ENCODE measurements at places on chromosomes 1 and 21. TPM values are rescaled to one million over a fixed set of nuclear protein-coding genes. Genes with fewer than 3 reads are reported as not detected.

The TATDN3 gene
- 31.4 TPM for polyA plus RNA-seq

The RHCE gene
- polyA plus RNA-seq, result not detected

The TNFRSF4 gene
- polyA plus RNA-seq, result 0.08 TPM

The ALX3 gene
- not detected for polyA plus RNA-seq

The FCGR2B gene
- polyA plus RNA-seq, result 41.5 TPM

The KPRP gene
- polyA plus RNA-seq, result not detected

The KCNH1 gene
- not detected for polyA plus RNA-seq

The ZBTB8A gene
- not detected for polyA plus RNA-seq

The TNNI3K gene
- not detected for polyA plus RNA-seq

DNA sequence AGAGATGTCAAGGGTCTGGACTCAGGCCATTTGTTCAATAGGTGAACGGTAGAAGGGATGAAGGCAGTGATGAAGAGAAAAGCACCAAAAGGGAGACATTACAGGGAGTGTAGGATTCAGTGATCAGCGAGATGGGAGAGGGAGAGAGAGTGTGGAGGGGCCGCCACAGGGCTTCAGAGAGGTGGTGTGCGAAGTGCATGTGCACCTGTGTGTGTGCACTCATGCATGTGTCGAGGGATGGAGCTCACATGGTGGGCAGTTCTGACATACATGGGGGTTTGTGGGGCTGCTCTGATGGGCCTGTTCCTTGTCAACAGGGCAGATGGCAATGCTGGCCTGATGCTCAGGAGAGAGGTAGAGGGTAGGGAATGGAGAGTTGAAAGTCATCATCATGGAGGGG lies 11.4 kb upstream of the KCNA2 start:
- no peak for DNase-seq

- no peak for DNase-seq
These were observed 17.0 kb downstream of the PADI2 start for GRCh38 chr1:17102232-17102631.

- DNase-seq, result no peak
These were observed 138.1 kb upstream of the KIF26B start for GRCh38 chr1:245016700-245017099.

- peak; percentile 92 for DNase-seq
These were observed 26.2 kb upstream of the LYST start for GRCh38 chr1:235892734-235893413.

DNA sequence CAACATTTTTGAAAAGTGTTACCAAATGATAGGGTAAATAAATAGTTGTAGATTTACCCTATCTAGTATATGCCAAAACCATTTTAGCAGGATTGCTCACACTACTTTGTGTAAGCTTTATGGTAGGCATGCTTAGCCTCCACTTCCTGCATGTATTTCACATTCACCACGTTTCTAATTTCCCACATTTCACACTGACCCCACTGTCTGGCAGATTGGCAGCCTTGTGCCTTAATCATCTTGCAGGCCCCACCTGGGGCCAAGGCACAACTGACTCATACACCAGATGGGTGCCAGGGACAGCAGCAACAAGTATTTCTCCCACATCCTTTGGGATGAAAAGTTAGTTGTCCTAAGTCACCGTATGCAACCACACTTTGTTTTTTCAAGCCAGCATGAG lies 21.2 kb upstream of the CENPF start:
- no peak for DNase-seq

DNA sequence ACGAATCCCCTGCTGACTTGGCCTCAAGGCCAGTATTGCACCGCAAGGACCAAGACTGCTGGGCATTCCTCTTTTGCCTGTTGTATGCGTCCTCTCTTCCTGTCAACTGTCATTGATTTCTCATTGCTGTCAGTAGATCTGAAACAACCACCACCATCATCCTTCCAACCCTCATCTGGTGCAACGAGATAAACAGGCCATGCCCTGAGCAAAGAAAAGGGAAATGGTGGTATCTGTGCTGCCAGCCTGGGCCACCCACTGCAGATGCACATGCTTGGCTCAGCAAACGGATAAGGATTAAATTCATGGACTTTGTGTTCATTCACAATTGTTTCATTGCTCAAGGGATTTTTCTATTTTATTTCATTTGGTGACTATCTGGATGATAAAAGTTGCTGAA lies 13.6 kb downstream of the OXCT2 start:
- no peak for DNase-seq

GRCh38 chr1:67683766-67684525 lies 1.1 kb upstream of the GADD45A start:
- DNase-seq, result no peak

GRCh38 chr1:89285745-89286380 lies 13.2 kb upstream of the GBP5 start:
- no peak for DNase-seq

DNA sequence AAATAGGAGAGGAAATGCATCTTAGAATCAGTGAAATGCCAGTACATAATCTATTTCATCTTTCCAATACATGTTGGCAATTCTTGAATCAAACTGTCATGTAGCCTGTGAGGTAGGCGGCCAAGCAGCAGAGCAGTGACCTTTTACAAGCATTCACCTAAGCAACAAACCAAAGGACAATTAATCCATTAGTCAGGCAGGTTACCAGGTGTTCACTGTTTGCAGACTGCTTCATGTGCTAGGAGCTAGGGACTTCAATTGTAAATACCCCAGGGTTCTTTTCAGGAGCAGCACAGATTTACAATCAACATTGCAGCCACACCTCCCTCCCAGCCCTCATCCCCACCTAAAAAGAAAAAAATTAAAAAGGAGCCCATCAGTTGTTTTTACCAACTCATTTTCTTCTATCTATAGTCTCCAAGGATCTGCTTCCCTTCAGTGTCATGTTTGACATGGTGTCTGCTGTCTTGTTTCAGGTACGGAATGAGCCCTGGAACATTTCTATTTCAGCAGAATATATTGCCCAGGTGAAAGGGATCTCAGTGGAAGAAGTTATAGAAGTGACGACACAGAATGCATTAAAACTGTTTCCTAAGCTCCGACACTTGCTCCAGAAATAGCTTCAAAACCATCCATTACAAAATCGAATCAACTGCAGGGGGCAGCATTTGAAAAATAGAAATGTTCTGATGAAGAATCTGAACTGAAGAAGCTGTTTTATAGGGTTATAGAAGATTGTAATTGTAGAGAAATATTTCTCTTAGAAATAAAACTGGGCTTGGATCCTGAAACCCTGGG lies 23.0 kb downstream of the TATDN3 start:
- no peak for DNase-seq

DNA sequence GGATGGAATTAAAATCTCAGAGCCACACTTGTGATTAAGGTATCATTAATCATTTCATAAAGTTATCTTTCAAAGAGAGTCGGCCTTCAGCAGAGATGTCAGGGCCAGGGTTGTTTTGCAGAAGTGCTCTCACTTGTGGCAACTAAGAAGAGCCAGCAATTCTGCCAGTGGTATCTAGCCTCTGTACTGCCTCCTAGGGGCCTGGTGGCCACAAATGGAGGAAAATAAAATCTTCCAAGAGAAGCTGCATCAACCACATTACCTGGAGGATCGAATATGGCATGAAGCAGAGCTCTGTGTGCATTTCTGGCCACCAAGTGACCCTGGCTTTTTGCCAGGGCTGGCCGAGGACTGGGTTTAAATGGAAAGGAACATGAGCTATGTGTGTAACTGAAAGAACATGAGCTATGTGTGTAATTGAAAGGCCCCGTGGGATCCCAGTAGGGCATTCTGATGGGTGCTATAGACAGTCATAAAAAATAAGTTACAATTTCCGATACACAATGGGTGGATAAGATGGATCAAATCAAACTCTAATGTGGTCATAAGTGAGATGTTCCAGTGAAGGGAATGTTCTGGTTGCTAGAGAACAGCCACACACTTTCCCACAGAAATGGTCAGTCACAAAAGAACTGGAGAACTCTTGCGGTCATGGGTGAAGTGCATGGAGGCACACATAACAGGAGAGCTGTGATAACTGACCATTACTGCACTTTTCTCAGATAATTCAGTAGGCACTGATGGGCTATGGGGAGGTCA lies 335.8 kb downstream of the CAMTA1 start:
- no peak for DNase-seq

- DNase-seq, result no peak
These were observed 86.0 kb downstream of the PBX1 start for GRCh38 chr1:164644774-164645644.

GRCh38 chr21:32975811-32976431 lies 49.8 kb upstream of the OLIG2 start:
- DNase-seq, result no peak

DNA sequence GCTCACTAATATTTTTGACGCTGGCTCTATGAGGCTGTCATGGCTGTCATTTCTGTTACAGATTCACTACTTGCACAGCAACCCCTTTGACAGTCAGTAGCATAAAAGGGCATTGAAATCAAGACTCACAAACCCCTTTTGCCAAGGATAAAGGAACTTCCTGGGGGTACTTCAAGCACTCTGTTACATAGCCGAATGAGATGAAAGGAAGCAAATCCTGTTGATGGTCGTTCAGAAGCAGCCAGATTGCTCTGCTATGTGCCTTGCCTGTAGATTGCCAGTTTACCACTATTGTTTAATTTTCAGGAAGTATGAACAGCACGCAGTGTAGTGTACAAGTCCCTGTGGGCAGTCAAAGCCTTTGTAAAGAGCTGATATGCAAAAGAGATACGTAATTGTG lies 296.2 kb downstream of the LRRIQ3 start:
- DNase-seq, result no peak

DNA sequence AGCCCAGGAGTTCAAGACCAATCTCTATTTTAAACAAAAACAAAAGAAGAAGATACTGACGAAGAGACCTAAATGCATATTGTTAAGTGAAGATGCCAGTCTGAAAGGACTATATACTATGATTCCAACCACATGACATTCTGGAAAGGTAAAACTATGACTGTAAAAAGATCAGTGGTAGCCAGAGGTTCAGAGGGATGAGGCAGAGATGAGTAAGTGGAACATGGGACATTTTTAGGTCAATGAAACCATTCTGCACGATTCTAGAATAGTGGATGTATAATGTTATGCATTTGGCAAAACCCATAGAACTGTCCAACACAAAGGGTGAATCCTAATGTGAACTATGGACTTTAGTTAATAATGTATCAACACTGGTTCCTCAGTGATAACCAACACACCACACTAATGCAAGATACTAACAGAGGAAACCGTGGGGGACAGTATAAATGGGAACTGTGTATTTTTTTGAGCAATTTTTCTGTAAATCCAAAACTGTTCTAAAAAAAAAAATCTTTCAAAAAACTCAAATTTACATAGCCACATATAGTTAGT lies 8.2 kb downstream of the RC3H1 start:
- no peak for DNase-seq

GRCh38 chr1:911875-912739 lies 11.6 kb upstream of the SAMD11 start:
- no peak for DNase-seq

DNA sequence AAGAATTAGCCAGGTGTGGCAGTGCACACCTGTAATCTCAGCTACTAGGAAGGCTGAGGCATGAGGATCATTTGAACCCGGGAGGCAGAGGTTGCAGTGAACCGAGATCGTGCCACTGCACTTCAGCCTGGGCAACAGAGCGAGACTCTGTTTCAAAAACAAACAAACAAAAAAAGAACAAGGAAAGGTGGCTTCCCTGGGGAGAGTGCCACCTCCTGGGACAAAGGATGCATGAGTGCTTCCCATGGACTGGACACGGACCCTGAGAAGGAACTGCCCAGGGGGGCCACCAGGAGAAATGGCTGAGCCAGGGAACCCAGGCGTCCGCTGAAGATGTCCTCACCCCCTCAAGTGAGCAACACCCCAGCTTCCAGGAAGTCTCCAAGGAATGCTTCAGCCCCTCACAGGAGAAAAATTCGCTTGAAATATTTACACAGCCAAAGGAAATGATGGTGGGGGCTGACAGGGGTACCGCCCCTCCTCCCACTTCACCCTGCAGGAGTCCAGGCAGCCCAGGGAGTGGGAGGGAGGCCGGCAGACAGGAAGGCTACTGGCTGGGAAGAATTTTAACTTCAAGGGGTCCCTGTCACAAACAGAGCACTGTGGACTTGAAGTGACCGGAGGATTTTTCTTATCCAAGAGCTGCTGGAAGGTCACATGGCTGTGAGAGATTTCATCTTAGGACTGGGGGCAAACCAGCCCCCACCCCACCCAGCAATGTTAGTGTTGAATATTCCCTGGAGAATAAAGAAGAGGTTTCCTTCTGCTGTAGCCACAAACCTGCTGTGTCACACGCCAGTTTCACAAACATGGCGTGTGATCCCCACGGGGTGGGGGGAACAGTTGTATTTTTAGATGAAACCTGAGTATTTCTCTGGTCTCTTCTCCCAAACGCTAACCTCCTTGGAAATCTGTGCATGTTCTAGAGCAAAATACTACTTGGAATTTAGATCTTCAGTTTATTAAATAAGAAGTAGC lies 90.8 kb upstream of the SLC25A33 start:
- no peak for DNase-seq

- DNase-seq, result no peak
These were observed 13.8 kb downstream of the OLIG2 start for GRCh38 chr21:33039536-33039935.

DNA sequence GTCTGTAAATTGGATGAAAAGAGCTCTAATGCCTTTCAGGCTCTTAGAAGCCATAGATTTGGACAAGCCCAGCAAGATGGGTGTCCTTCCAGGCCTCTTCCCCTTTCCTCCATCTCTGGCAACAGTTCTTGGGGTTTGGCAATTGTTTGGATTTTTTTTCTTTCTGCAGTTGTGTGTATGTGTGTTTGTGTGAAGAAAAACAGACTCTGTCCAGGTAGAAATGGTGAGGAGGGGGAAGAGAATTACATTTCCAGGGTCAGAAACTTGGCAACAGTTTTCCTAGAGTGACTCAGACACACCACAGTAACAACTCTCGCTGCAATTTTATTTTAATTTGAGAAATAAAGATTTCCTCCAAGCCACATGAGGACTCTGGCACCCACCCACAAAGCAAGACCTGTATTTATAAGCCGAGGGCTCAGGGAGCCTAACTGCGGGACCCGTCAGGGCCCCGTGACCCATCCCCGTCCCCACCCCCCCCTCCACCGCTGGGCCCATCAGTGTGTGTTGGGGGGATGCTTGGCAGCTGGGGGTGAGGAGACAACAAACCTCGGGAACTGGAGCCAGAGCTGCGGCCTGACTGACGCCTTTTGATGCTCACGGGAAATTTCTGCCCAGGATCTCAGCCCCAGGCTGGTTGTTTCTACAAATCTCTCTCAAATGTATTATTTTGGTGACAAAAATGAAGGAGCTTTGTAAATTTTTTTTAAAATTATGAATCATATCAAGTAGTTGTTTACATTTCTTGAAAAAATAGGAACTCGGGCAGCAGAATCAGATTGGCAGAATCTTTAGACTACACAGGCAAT lies 4.4 kb downstream of the TMEM200B start:
- no peak for DNase-seq

DNA sequence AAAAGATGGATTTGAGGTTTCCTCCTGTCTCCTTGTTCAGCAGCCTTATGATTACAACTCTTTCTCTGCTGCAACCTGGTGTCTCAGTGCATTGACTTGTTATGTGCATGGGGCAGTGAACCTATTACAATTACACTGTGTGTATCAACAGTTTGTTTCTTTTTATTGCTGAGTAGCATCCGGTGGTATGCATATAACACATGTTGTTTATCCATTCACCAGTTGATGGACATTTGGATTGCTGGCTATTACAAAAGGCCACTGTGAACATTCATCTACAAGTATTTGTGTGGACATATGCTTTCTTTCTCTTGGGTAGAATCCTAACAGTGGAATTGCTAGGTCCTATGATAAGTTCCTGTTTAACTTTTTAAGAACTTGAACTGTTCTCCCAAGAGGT lies 65.9 kb downstream of the FMO4 start:
- no peak for DNase-seq

Data from CD14-positive monocyte (primary cell).